ENCODE measurements at places on chromosomes 6 and 20. TPM values are rescaled to one million over a fixed set of nuclear protein-coding genes. Genes with fewer than 3 reads are reported as not detected.

Gene C20orf141
- total RNA-seq, result not detected

Gene EYA4
- total RNA-seq, result 0.65 TPM

Gene TSPO2
- total RNA-seq, result not detected

Gene SLC4A11
- 0.81 TPM for total RNA-seq

Gene ETV7
- not detected for total RNA-seq

Gene CST3
- 985 TPM for total RNA-seq

Gene KCNG1
- 9.1 TPM for total RNA-seq

Gene CLDN20
- total RNA-seq, result not detected

Gene LY6G6D
- not detected for total RNA-seq

Gene MBOAT1
- total RNA-seq, result 0.49 TPM

Gene CUL9
- 16.4 TPM for total RNA-seq

Gene TINAG
- not detected for total RNA-seq

Gene ZBTB24
- 6.0 TPM for total RNA-seq

Gene SEL1L2
- not detected for total RNA-seq

Gene TPX2
- 20.9 TPM for total RNA-seq

Gene BPIFB4
- total RNA-seq, result not detected

Gene HLA-DQA2
- not detected for total RNA-seq

Gene HLA-DOA
- total RNA-seq, result not detected

Gene CST5
- total RNA-seq, result not detected

Gene TP53TG5
- not detected for total RNA-seq

Gene SLC17A3
- total RNA-seq, result not detected

Measured in cardiac atrium fibroblast (primary cell).